ENCODE measurements at places on chromosomes 1 and 21.

GRCh38 chr21:46110499-46111192 lies 12.7 kb downstream of the COL6A2 start:
- no peak for DNase-seq

- no peak for DNase-seq
Measured at GRCh38 chr1:10835822-10836421, 39.5 kb upstream of the CASZ1 start.

DNA sequence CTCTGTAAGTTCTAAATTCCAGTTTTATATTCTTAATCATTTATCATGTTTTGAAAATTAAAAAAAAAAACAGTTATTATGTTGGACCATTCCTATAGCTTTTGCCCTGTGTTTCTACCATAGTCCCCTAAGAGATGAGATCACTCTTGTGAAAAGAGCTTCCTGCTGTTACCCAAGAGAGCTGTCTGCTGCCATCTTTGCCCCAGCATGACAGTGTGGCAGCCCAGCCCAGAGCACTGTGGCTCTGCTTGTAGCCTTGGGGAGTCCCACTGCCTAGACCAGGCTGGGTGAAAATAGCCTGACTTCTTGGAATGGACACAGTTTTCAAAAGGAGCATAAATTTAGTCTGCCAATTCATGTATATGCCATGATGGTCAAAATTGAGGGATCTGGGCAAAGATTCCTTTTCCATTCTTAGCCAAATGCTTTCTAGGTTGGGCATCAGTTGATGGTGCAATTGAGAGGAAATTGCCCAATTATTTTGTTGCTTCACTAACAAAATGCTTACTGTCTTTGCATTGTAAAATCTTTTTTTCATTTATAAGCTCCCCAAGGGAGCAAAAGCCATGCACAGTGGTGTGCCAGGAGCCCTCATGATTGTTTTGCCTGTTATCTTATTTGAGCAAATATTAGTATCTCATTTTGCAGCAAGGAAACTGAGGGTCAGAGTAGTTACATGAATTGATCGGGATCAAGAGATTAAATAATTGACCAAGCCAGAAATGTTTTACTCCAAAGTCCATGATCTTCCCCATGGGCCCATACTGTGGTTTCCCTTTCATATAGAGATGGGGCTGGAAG lies 72.8 kb downstream of the ETS2 start:
- peak; percentile 78 for DNase-seq

- DNase-seq: no peak
Measured at GRCh38 chr1:30159015-30159414, 564.4 kb downstream of the MATN1 start.

DNA sequence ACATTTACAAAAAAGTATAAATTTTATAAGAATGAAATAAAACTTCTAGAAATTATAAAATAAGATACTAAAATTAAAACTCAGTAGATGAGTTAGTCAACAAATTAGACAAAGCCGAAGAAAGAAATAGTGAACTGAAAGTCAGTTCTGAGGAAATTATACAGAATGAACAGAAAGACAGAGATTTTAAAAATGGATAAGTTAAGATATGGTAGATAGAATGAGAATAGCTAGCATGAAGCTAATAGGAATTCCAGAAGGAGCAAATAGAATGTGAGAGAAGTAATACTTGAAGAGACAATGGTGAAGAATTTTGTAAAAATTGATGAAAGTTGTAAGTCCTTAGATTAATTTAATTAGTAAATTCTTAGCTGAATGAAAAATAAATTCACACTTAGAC lies 430.4 kb upstream of the RUNX1 start:
- no peak for DNase-seq

GRCh38 chr1:101167891-101168290 lies 68.9 kb upstream of the S1PR1 start:
- DNase-seq: no peak

DNA sequence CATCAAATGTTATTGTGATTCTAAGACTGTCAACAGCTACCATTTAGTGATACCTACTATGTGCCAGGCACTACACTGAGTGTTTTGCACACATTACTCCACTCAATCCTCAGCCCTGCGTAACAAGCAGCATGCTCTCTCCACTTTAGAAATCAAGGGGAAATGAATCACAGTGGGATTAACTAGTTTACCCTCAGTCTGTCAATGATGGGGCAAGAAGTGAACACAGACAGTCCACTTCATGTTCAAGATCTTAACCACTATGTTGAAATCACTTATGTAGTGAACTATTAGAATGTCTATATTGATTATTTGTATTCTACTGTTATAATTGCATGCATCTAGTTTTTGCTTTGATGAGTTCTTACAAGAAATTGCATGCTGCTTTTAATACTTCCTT lies 165.3 kb downstream of the LTN1 start:
- DNase-seq: no peak

DNA sequence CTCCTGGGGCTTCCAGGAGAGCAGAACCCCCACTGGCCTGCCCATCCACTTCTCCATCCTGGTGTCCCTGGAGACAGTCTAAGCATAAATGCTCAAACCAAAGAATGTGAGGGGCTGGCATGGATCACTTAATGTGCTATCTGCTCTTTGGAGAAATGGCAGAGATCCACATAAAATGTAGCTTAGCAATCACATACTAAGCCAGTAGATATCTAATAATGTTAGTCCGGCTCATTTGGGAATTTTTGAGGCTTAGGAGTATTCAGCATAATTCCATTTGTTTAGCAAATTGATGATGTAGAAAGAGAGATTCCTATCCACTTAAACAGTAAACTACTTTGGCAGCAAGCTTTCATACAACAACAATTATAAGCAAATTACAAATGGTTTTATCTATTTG lies 90.7 kb downstream of the TENT5C start:
- DNase-seq: no peak

DNA sequence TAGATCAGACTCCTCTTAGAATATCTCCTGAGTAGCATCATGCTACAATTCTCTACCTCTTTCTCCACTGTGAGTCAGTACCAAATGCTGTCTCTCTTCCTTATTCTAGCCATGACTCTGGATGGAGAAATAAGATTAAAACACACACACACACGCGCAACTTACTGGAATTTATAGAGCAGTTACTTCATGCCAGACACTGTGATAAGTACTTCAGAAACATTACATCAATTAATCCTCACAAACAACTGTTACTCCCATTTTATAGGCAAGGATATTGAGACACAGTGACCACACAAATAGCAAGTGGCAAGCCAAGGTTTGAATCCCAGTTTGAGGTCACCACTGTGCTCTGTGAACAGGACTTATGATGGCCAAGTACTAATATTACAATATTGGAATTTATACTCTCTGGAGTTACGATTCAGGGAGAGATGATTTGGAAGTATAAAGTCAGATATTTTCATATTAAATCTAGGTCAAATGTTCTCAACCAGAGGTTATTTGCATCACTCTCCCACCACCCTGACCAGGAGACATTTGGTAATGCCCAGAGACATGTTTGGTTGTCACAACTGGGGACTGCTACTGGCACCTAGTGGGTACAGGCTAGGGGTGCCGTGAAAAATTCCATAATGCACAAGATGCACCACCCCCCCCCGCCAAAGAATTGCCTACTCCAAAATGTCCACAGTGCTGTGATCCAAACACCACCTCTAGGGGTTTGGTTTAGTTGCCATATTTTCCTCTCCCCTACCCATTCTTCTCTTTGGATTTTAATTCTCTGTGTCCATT lies 221.6 kb downstream of the LTN1 start:
- DNase-seq: no peak

- no peak for DNase-seq
Measured at GRCh38 chr1:192983349-192983980, 75.7 kb downstream of the UCHL5 start.

DNA sequence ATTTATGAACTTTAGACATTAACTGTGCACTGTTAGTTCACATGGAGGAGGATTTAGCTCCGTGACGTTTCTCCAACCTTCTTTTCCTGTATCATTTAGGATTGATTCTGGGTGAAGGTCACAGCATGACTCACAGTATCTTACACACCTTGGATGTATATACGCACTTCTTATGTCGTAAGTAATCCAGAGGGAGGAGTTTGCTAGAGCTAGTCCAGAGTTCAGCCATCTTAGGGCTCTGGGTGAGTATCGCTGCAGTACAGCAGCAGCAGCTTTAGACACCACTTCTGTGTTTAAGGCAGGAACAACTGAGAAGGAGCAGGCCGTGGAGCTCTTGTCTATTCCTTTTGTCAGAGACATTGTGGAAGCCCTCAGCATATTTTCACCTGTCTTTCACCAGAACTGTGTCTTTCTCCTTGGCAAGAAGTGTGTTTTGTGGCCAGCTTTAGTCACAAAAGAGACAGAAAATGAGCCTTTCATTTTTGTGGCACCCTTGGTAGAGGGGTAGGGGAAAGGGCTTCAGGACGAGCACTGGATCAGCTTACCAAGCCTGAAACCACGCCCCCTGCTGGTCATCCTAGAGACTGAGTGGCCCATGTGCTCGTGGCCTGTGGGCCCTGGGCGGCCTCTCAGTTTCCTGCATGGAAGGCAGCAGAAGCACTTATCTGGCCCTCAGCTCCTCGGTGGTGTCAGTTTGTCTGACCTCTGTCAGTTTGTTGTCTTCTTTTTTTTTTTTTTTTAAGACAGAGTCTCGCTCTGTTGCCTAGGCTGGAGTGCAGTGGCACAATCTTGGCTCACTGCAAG lies 64.0 kb downstream of the ADARB1 start:
- peak; percentile 54 for DNase-seq

GRCh38 chr1:97350241-97350640 lies 570.6 kb downstream of the DPYD start:
- no peak for DNase-seq

- DNase-seq: no peak
Measured at GRCh38 chr1:62685431-62685859, 2.7 kb downstream of the DOCK7 start.

DNA sequence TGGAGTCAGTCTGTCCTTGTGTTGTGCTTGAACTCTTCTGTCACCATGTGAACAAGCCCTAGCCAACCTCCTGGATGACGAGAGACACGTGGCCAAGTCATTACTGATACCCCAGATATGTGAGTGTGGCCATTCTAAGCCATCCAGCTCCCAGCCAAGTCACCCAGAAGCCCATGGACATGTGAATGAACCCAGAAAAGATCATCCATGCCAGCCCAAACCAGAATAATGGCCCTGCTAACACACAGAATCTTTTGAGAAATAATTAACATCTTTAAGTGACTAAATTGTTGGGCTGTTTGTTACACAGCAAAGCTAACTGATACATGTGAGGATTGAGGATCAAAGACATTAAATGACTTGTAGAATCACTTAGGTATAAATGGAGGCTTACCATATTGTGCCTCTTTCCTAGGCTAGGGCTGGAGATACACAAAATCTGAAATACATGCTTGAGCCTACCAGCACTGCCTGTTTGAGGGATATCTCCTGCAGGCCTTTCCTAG lies 38.2 kb downstream of the KANK4 start:
- no peak for DNase-seq
